ENCODE measurements at places on chromosomes 3 and 15.

GRCh38 chr3:99330281-99330680 is 308.1 kb upstream of the COL8A1 start:
- no peak overlapping the region for H3K27ac ChIP-seq
- no peaks in the 10 kb centered on the region for H3K27me3 ChIP-seq
- no peaks in the 10 kb centered on the region for H3K36me3 ChIP-seq
- no peak overlapping the region for H3K4me3 ChIP-seq
- no peak for DNase-seq

GRCh38 chr3:129030611-129031010 is 29.5 kb downstream of the EFCC1 start:
- no peak overlapping the region for H3K4me3 ChIP-seq
- no peaks in the 10 kb centered on the region for H3K36me3 ChIP-seq
- no peak overlapping the region for H3K27ac ChIP-seq
- H3K27me3 ChIP-seq = no peaks in the 10 kb centered on the region

DNA sequence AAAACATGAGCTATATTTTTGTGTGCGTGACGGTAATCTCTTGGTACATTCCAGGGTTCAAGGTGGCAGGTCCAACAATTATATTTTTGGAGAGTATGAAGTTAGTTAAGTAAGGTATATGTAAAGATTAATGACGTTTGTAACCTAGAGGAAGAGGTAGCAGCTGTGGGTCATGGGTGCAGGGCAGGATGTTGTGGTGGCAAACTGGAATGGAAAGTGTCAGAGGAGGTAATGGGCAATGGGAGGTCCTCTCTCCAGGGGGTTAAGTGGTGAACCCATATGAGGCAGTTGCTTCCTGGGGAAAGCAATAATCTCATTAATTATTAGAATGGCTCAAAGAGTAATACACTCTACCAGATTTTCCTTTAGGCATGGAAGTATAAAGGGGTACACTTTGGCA is 1.0 kb upstream of the CD200R1L start:
- no peaks in the 10 kb centered on the region for H3K4me1 ChIP-seq
- no peak for DNase-seq
- no peak overlapping the region for H3K27ac ChIP-seq
- no peaks in the 10 kb centered on the region for H3K27me3 ChIP-seq
- H3K36me3 ChIP-seq = no peaks in the 10 kb centered on the region

- H3K4me1 ChIP-seq = no peaks in the 10 kb centered on the region
- no peak for DNase-seq
- no peak overlapping the region for H3K4me3 ChIP-seq
- no peaks in the 10 kb centered on the region for H3K36me3 ChIP-seq
- H3K27me3 ChIP-seq = peaks cover 15% of the 10 kb centered on the region
These were observed 9.3 kb downstream of the MOBP start for GRCh38 chr3:39476783-39477182.

DNA sequence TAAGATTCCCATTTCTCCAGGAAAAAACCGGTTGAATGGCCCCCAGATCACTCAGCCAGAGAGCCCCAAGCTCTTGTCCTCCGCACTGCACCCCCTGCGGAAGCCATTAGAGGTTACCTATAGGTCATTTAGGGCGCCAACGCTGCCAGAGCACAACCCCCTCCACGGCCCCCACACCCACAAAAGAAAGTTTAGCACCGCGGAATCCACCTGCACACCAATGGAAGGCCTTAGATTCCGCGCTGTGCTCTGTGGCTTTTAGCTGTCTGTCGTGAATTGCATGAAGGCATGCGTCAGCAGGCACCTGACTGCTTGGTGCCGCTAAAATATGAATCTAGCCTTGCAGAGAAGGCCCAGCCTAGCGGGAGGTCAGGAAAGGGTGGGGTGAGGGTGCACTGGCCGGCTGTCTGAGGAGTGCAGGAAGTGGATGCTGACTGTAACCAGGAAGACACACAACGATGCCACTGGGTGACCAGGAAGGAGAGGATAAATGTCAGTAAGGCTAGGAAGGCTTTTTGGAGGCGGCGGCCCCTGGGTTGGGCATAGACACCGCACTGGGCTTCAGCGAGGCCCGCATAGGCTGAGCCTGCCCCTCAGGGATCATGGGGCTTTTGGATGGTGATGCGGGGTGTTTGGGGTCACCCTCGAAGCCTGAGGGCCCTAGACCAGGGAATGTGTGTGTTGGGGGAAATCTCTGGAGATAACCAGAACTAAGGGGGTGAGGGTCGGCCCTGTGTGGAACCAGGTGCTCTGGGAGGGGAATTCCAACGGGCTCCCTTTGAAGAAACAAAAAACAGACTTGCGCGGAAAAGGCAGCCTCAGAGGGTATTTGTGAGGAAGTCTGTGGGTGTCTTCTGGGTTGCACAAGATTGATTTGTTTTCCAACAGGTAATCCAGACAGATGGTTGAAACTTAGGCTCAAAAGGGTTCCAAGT is 976 bp upstream of the NUP210 start:
- peak overlapping the region; percentile 54 for H3K27ac ChIP-seq
- peak overlapping the region; percentile 90 for H3K4me3 ChIP-seq
- H3K36me3 ChIP-seq = no peaks in the 10 kb centered on the region
- peak; percentile 84 for DNase-seq
- H3K27me3 ChIP-seq = no peaks in the 10 kb centered on the region

DNA sequence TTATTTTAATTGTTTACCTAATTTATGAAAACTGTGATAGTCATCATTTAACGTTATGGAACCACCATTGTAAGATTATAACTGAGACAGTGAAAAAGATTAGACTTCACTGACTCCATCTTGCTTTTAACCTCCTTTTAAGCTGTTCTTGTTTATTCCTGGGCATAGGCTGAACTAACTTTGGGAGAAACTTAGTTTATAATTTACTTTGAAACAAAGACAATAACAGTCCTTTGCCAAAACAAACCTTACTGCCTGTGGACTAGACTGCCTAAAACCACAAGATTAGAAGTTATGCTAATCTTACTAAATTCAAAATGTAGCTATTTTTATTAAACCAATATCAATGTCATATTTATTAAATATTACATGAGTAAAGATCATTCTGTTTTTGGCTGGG is 44.3 kb upstream of the TMEM45A start:
- H3K36me3 ChIP-seq = no peaks in the 10 kb centered on the region
- no peak overlapping the region for H3K27ac ChIP-seq
- DNase-seq = no peak

GRCh38 chr3:152961323-152961722 is 126.4 kb downstream of the P2RY1 start:
- H3K36me3 ChIP-seq = no peaks in the 10 kb centered on the region
- peaks cover 33% of the 10 kb centered on the region for H3K4me1 ChIP-seq
- no peak overlapping the region for H3K27ac ChIP-seq

DNA sequence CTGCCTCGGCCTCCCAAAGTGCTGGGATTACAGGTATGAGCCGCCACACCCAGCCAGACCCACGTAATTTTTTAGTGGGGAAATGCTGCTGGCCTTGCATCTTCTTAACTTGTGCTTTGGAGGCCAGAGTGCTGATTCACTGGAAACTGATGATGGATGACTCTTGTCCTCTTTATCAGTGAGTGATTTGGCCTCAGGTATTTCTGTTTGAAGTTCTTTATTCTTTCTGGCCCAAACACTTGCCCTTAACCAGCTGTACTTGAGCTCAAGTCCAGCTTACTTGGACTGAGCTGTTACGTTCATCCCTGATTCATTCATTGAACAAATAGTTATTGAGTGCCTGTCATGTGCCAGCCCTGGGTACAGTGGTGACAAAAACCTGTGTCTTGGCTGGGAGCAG is 4.2 kb downstream of the PTPN23 start:
- no peaks in the 10 kb centered on the region for H3K36me3 ChIP-seq
- H3K27me3 ChIP-seq = no peaks in the 10 kb centered on the region
- no peak overlapping the region for H3K4me3 ChIP-seq
- 0 out of 2 replicates have a peak overlapping the region, but pooled peaks have one; percentile 2 for H3K27ac ChIP-seq
- peak; percentile 66 for DNase-seq

DNA sequence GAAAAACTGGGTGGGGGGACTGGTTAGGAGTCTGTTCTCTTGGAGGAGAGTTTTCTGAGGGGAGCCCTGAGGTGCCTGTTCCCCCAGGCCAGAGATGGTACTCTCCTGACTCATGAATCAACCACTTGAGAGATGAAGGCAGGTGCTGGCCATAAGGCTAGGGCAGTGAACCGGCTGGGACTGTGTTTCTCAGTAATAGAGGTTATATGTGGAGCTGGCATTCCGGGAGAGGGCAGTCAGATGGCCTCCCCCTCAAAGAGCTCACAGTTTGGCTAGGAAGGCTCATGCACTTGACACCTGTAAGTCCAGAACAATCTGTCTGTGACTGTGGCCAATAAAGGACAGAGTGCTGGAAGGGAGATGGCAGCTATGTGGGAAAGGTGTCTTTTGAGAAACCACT is 10.0 kb upstream of the SCN10A start:
- DNase-seq = no peak
- no peak overlapping the region for H3K4me3 ChIP-seq

GRCh38 chr3:115852278-115852677 is 229.0 kb downstream of the GAP43 start:
- no peak for DNase-seq
- H3K27ac ChIP-seq = no peak overlapping the region
- no peaks in the 10 kb centered on the region for H3K4me1 ChIP-seq

DNA sequence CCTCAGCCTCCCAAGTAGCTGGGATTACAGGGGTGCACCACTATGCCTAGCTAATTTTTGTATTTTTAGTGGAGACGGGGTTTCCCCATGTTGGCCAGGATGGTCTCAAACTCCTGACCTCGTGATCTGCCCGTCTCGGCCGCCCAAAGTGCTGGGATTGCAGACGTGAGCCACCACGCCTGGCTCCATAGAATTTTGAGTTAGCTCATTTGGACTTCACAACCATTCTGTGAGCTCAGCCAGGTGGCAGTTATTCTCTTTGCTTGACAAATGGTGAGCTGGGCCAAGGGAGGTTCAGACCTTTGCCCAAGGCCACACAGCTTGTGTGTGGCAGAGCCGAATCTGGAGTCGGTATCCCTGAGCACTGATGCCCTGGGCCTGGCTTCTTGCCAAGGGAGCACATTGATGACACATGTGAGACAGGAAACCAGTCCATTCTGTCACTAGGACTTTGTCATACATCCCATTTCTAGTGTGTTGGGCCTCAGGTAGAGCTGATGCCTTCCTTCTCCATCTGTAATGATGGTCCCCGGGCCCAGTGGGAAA is 17.6 kb downstream of the PODXL2 start:
- H3K27me3 ChIP-seq = no peaks in the 10 kb centered on the region
- H3K4me3 ChIP-seq = no peak overlapping the region
- H3K4me1 ChIP-seq = no peaks in the 10 kb centered on the region
- no peak for DNase-seq
- H3K36me3 ChIP-seq = no peaks in the 10 kb centered on the region
- no peak overlapping the region for H3K27ac ChIP-seq

- H3K4me1 ChIP-seq = no peaks in the 10 kb centered on the region
- no peak overlapping the region for H3K27ac ChIP-seq
- no peaks in the 10 kb centered on the region for H3K36me3 ChIP-seq
These were observed 99.9 kb upstream of the TMC3 start for GRCh38 chr15:81473946-81474345.

DNA sequence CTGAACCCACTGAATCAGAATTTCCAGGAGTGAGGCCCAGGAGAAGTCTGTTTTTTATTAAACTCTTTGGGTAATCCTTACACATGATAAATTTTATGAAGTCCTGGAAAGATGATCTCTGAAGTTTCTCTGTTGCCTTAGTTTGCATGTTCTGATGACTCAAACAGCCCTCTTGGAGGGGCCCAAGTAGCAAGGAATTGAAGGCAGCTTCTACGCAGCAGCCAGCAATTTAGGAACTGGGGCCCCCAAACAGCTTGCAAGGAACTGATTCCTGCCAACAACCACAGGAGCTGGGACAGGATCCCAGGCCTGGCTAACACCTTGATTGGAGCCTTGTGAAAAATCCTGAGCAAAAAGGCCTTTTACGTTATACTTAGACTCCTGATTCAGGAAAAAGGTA is 5.4 kb upstream of the ACP3 start:
- no peak for DNase-seq
- no peak overlapping the region for H3K4me3 ChIP-seq
- no peaks in the 10 kb centered on the region for H3K27me3 ChIP-seq
- peaks cover 14% of the 10 kb centered on the region for H3K4me1 ChIP-seq
- H3K36me3 ChIP-seq = no peaks in the 10 kb centered on the region

GRCh38 chr3:172513488-172513887 is 9.7 kb downstream of the TNFSF10 start:
- H3K4me1 ChIP-seq = no peaks in the 10 kb centered on the region
- H3K27me3 ChIP-seq = no peaks in the 10 kb centered on the region
- H3K27ac ChIP-seq = no peak overlapping the region
- no peaks in the 10 kb centered on the region for H3K36me3 ChIP-seq
- no peak for DNase-seq

GRCh38 chr15:80997692-80998091 is 3.0 kb upstream of the TLNRD1 start:
- no peaks in the 10 kb centered on the region for H3K36me3 ChIP-seq
- no peak for DNase-seq
- H3K27me3 ChIP-seq = no peaks in the 10 kb centered on the region
- H3K27ac ChIP-seq = no peak overlapping the region
- H3K4me1 ChIP-seq = peaks cover 5% of the 10 kb centered on the region

- H3K4me1 ChIP-seq = peaks cover 50% of the 10 kb centered on the region
- DNase-seq = no peak
- H3K4me3 ChIP-seq = no peak overlapping the region
- H3K27me3 ChIP-seq = no peaks in the 10 kb centered on the region
- H3K27ac ChIP-seq = no peak overlapping the region
These were observed 58.4 kb downstream of the IQSEC1 start for GRCh38 chr3:13014755-13015285.

- no peak overlapping the region for H3K27ac ChIP-seq
- no peak overlapping the region for H3K4me3 ChIP-seq
- H3K36me3 ChIP-seq = no peaks in the 10 kb centered on the region
These were observed 11.2 kb downstream of the UBL7 start for GRCh38 chr15:74449643-74450205.

- no peaks in the 10 kb centered on the region for H3K36me3 ChIP-seq
- DNase-seq = peak; percentile 29
- H3K4me1 ChIP-seq = peaks cover 45% of the 10 kb centered on the region
- H3K27me3 ChIP-seq = no peaks in the 10 kb centered on the region
- H3K27ac ChIP-seq = peak overlapping the region; percentile 73
- no peak overlapping the region for H3K4me3 ChIP-seq
These were observed 18.4 kb downstream of the TM4SF18 start for GRCh38 chr3:149314807-149315578.

DNA sequence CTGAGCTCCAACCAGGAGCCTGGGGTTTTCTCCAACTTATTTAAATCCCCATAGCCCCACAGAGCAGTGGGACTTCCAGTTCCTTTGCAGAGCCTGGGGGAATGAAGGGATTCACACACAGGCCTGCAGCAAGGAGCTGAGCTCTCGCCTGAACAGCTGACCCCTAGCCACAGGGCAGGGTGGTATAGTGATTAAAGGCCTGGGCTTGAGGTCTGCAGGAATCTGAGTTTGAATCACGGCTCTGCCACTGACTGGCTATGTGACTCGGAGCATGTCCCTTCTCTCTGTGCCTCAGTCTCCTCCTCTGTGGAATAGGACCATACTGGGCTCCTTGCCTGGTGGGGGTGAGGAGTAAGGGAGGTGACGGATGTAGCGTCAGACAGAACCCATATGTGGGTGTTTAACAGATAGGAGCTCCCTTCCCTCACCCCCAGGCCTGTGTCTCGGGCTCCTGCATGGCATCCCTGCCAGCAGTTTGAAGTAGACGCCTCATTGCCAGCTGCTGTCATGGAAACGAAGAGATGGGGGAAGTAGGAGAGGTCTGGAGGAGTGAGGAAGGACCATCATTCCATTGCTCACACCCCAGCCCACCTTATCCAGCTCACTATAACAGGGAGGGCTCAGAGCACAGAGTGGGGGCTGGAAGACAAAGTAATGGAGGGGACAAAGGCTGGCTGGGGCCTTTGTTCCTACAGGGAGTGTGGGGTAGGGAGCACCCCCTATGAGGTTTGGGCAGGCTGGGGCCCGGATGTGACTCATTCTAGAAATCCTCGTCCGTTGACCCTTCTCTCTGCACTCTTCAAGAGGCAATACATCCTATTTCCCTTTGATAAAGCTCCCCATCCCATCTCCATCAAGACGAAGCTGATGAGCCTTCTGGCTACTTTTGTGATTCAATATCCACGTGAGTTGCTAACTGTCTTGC is 14.8 kb downstream of the HRH1 start:
- H3K4me3 ChIP-seq = no peak overlapping the region
- H3K4me1 ChIP-seq = no peaks in the 10 kb centered on the region
- no peaks in the 10 kb centered on the region for H3K27me3 ChIP-seq

Measured in PC-9 (cell line).